ENCODE measurements at places on chromosomes 5 and 9.
A peak's percentile ranks its signal among the peaks of the same experiment; 100 is the strongest.

- DNase-seq = no peak
Measured at GRCh38 chr5:122863240-122863639, 17.8 kb downstream of the SNX24 start.

DNA sequence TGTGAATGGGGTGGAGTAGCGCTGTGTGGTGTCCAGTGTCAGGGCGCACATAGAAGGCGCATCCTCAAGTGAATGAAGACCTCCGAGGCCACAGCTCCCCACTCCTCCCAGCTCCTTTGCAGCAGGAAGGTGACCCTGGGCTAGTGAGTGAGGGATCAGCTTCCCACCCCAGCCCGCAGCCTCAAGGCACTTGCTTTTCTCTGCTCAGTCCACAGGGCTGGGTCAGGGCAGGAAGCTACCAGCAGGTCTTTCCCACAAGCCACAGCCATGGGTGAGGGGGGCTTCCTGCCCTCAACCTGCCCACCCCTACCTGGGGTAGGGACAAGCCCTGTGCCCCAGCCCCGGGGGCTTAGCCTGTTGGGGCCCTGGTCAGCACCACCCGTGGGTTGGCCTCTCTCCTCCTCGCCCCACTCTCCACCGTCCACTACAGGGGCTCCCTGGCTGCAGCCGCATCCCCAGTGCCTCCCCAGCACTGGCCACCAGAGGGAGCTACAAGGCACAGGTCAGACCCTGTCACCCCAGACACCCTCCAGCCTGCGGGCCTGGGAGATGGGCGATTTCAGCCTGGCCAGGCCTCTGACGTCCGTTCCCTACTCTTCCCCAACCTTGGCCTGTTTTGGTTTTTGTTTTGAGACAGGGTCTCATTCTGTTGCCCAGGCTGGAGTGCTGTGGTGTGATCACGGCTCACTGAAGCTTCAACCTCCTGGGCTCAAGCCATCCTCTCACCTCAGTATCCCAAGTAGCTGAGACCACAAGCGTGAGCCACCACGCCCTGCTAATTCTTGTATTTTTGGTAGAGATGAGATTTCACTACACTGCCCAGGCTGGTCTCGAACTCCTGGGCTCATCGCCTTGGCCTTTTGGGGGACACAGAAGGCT lies 1.3 kb upstream of the ABCA2 start:
- DNase-seq = no peak

- no peak for DNase-seq
Measured at GRCh38 chr5:168057905-168058304, 233.5 kb upstream of the WWC1 start.

- no peak for DNase-seq
Measured at GRCh38 chr5:108101821-108102220, 280.1 kb downstream of the FBXL17 start.

- DNase-seq = no peak
Measured at GRCh38 chr9:130755377-130756007, 61.9 kb downstream of the EXOSC2 start.

DNA sequence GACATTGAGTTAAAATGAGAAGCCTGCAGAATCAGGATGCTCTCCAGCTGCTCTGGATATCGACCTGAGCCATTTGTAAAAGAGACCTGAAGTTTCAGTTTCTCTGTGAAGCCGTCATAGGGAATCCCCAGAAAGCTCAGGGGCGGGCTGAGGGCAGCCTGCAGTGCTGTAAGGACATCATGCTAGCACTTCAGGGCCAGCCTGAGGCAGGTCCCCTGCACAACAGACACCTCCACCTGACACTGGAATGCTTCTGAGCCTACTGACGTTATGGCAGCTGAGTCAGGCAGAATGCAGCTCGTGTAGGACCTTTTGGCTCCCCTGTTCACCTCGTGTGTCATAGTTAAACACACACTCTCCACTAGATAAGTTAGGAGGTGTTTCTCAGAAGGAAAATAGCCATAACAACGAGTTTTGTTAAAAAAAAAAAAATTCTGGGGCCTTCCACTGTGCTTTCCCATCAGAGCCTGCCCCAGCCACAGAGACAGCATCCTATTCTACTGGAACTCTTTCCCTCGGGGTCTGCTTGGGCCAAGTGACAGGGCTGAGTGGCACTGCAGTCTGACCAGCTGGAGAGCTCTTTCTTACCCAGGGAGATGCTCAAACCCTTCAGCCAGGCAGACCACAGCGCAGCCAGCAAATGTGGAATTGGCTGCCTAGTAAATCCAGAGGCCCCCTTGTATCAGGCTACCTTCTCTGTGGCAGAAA lies 354.9 kb downstream of the DIRAS2 start:
- DNase-seq = no peak

GRCh38 chr5:89457411-89458331 lies 574.7 kb upstream of the MEF2C start:
- no peak for DNase-seq

- no peak for DNase-seq
Measured at GRCh38 chr9:114250648-114251047, 72.2 kb upstream of the ORM1 start.

DNA sequence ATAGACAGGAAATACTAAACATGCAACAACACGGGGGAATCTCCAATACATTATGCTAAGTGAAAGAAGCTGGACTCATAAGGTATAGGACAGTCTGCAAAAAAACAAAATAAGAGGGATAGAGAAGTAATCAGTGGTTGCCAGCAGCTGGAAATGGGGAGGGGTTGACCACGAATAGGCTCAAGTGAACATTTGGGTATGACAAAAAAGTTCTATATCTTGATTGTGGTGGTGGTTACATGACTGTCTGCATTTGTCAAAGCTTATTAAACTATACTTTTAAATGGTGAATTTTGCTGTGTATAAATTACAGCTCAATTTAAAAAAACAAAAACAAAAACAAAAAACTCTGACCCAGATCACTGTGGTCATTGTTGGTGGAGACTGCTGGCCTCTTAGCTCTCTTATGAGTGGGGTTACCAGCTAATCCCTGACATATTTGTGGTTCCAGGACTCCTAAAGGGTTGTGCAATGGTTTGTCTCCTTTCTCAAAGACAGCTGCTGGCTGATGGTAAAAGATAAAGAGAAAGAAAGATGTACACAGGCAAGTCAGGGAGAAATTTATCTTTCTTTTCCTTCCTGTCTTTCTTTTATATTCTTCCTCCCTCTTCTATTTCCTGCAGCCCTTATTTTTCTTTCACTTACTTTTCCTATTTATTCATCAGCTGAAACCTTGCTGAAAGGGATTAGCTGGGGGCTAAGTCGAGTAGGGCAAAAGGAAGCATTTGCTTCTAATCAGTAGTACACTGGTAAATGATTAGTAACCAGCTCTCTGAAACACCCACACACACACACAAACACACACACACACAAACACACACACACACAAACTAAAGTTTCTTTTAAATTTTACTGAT lies 42.6 kb upstream of the APC start:
- DNase-seq = no peak

DNA sequence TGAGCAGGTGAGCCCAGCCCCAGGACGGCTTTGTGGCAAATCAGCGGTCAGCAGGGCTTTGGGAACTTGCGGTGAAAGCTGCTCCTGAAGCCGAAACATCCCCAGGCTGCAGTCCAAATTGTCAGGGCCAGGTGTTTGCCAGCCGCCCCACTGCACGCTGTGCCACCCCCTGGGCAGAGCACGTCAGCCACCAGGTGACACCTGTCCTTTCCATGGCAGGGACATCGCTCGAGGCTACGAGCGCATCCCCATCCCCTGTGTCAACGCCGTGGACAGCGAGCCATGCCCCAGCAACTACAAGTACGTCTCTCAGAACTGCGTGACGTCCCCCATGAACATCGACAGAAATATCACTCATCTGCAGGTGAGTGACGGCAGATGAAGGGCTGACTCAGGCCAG lies 64.4 kb upstream of the CACNA1B start:
- no peak for DNase-seq

GRCh38 chr9:101433229-101433628 lies 2.3 kb downstream of the ALDOB start:
- no peak for DNase-seq

DNA sequence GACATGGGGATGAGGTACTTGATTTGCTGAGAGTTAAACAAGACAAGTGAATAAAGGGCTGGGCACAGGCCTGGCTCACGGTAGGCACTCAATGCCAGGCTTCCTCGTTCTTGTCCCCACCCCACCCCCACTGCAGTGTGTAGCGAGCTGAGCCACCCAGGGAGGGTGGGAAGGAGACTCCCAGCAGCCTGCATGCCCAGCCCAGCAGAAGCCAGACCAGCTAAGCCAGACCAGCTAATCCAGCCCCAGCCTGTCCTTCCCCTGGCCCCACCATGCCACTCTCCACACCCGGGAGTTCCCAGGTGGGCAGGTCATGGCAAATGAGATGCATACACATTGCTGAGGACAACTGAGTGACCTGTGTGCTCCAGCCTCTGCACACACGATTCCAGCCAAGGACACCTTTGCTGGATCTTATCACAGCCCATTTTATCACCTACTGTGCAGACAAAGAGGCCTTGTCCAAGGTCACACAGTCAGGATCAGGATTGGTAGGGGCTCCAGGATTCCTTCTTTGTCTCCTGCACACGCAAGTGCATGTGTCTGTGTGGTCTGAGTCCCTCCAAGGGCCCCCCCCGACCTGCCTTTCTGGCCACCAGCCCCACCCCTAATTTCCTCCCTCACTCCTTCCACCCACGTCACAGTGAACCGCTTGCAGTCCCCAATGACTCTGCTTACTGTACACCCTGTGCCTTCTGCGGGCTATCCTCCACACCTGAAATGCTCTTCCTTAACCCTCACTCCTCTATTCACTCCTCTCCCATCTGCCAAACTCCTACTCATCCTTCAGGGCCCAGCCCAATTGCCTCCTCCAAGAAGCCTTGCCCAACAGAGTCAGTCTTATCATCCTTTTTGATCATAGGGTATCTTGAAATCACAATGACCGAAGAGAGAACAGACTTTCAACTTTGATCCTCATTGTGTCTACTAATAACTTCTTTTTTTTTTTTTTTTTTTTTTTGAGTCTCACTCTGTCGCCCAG lies 26.6 kb downstream of the DUSP1 start:
- DNase-seq = no peak

GRCh38 chr9:13857521-13857920 lies 456.4 kb downstream of the NFIB start:
- DNase-seq = no peak

- DNase-seq = no peak
Measured at GRCh38 chr5:136006761-136007251, 22.0 kb upstream of the TGFBI start.

GRCh38 chr9:96567203-96567700 lies 52.4 kb downstream of the CDC14B start:
- DNase-seq = no peak

DNA sequence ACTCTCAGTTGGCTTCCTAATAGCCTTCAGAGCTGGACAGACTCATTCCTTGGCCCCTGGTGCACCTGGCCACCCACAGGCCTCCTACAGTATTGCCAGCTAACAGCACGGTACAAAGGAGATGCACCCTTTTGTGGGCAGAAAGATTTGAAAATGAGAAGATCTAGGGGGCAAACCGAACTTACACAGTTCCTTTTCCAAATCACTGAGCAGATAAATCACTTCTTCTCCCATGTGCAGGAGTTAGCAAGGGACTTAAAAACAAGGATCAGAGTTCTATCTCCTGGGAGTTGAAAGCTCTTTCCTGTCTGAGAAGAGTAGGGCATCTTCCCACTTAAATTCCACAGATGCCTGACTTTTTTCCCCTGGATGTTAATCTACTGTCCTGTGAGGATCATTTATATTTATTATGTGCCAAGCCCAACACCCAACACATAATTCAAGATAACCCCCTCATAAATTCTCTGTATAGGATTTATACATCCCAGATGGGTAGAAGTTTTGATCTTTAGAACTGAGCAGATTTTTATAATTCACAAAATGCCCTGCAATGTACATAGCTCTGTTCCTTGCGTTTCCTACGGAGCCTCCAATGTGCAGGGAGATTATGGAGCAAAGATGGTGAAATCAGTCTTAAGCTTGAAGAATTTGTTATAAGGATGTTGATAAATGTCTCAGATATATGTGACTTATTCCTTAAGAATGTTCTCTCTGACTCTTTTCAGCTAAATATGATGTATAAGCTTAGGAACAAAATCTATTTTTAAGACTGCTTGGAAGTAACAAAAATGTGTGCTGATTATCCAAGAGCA lies 207.2 kb upstream of the DAPK1 start:
- no peak for DNase-seq

DNA sequence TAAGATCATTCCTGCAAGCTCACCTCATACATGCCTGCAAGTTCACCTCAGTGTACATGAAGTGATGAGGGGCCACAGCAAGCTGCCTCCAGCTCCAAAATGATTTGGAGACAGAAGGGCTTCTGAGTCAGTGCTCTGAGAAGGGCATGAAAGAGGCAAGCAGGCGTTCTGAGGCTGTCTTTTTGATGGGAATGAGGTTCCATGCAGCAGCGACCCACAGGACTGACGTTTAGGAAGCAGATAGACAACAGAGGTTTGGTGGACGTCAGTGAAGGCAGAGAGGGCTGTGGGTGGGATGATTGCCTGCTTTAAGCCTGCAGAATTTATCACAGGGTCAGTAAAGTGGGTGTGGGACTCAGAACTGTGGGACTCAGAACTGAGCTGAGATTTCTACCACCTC lies 8.9 kb upstream of the SMIM32 start:
- no peak for DNase-seq

- DNase-seq = no peak
Measured at GRCh38 chr9:13567833-13568232, 288.3 kb upstream of the MPDZ start.

DNA sequence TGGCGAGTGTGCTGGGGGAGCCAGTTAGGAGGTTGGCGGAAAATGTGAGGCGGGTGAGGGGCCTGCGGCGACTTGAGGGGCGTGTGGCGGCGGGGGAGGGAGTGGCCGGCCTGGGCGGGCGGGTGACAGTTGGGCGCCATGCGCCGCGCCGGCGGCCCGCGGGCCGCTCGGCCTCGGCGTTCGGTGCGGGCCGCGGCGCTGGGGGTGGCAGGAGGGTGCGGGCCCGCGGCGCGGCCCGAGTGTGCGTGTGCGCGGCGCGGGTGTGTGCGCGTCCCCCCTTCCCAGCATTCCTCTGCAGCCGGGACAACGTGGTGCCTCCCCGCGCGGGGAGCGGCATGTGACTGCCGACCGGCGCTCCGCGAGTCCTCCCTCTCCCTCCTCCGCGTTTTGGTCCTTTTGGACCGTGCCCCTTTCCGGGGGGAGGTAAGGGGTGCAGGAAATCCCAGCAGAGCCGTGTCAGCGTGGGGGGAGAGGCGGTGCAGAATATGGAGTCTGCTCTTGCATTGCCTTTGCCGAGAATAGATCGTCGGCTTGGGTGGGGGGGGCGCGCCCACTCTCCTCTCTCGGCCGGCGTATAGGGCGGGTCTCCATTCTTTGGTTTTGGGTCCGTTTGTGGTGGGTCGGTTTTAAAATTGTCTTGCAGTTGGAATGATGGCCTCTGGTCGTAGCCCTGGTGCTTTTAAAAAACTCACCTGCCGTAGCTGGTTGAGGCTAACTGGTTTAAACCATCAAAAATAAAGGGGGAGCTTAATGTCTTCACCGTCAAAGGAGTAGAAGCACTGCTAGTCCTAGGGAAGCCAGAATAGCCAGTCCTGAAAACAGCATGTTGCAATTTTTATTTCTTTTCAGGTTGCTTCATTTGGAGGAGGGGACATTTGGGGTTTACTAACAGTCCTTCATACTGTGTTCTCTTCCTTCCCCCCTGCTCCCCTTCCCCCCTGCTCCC lies 2.0 kb downstream of the LARP1 start:
- peak; percentile 42 for DNase-seq

- no peak for DNase-seq
Measured at GRCh38 chr5:179680780-179681401, at the start of gene CBY3. Gene CBY3 (minus strand): TSS chr5:179681034. CDS start chr5:179680918, 116 bp downstream.
